ENCODE measurements at places on chromosomes 16 and 17. TPM values are rescaled to one million over a fixed set of nuclear protein-coding genes. Genes with fewer than 3 reads are reported as not detected.

Gene MYH1
- not detected for total RNA-seq

Gene ADORA2B
- total RNA-seq = 49.8 TPM

Gene TP53TG3B
- total RNA-seq = 1.5 TPM

Gene SPAG7
- total RNA-seq = 106 TPM

Gene SMIM5
- total RNA-seq = 1.2 TPM

Gene TAT
- total RNA-seq = not detected

Gene SLC16A5
- 32.2 TPM for total RNA-seq

Gene SHISA6
- not detected for total RNA-seq

Gene OR4D2
- total RNA-seq = not detected

Gene CCL8
- total RNA-seq = not detected

Gene CLEC3A
- 0.15 TPM for total RNA-seq

Gene GAST
- total RNA-seq = not detected

Gene SPATA22
- total RNA-seq = not detected

Gene MAF
- total RNA-seq = 6.0 TPM

Gene OR1F1
- not detected for total RNA-seq

Gene SLC2A4
- total RNA-seq = not detected

Gene GPR142
- total RNA-seq = not detected

Gene NFATC2IP
- total RNA-seq = 55.7 TPM

Gene CTRB1
- not detected for total RNA-seq

Gene CLEC19A
- total RNA-seq = not detected

Gene KCTD19
- not detected for total RNA-seq

Gene RAB26
- total RNA-seq = 9.0 TPM

Gene COG8
- total RNA-seq = 42.0 TPM

Gene MBTPS1
- 81.6 TPM for total RNA-seq

Gene GDPD3
- 0.30 TPM for total RNA-seq

Gene CCNF
- 42.2 TPM for total RNA-seq

Gene BTBD17
- total RNA-seq = not detected

Gene CCL13
- not detected for total RNA-seq

Gene GJD3
- total RNA-seq = not detected

Gene KIF22
- 128 TPM for total RNA-seq

Gene SPATA32
- total RNA-seq = 0.13 TPM

Gene TSPOAP1
- not detected for total RNA-seq

Gene DOC2A
- 2.3 TPM for total RNA-seq

Gene DOC2B
- total RNA-seq = not detected

Gene GIT1
- 54.1 TPM for total RNA-seq

Gene CCL7
- not detected for total RNA-seq

Gene CDH5
- 0.45 TPM for total RNA-seq

Gene AANAT
- not detected for total RNA-seq

Gene ZNF19
- total RNA-seq = 4.6 TPM

Gene SLC16A6
- total RNA-seq = 0.79 TPM

Gene CBFA2T3
- not detected for total RNA-seq

Gene RSAD1
- 34.4 TPM for total RNA-seq

Gene SEPTIN1
- total RNA-seq = not detected

Gene CCL17
- total RNA-seq = not detected

Gene ANKRD40CL
- not detected for total RNA-seq

Gene MT1H
- not detected for total RNA-seq

All from A375 (cell line).